H54 (cell line): ENCODE measurements at places on chromosomes 12 and 14.

DNA sequence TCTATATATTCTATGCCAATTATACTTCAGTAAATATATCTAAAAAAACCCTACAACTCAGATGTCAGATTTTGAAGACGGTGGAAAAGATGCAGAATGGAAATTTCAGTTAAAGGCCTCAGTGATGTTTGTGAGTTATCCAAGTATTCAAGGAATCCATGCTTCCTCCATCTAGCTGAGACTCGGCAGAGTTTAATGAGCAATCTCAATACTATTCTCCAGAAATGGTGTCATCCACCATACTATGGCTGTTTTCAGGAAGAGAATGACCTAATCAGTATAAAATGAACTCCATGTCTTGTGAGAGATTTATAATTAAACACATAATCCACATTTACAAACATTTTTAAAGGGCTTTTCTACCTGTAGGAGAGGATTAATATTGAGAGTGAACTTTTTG lies 66.0 kb downstream of the KLHL28 start:
- DNase-seq = peak; percentile 29

DNA sequence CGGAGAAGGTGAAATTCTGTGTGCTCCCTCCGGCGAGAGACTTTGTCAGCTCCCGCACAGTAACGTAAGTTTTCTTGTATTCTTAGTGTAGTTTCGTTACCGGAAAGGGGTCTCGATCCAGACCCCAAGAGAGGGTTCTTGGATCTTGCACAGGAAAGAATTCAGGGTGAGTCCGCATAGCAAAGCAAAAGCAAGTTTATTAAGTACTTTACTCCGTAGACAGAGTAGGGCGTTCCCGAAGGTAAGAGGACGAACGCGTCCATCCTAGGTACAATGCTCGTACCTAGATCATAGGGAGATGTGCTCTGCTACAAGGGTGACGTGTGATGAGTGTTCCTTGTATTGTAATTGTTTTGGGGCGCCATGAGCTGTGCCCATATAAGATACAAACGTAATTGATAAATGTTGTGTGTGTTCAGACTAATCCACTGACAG lies 293 bp downstream of the IFI27L1 start:
- DNase-seq = no peak

- no peak for DNase-seq
Observed at GRCh38 chr14:81562818-81563217, 29.2 kb upstream of the SEL1L start.

DNA sequence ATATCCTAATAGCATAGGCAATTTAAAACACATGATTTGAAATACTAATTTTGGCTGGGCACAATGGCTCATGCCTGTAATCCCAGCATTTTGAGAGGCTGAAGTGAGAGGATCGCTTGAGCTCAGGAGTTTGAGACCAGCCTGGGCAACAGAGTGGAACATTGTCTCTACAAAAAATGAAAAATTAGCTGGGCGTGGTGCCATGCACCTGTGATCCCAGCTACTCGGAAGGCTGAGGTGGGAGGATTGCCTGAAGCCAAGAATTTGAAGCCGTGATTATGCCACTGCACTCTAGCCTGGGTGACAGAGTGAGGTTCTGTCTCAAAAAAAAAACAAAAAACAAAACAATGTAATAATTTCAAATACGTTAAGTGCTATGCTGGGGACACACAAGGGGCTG lies 83.3 kb downstream of the SSPN start:
- no peak for DNase-seq

DNA sequence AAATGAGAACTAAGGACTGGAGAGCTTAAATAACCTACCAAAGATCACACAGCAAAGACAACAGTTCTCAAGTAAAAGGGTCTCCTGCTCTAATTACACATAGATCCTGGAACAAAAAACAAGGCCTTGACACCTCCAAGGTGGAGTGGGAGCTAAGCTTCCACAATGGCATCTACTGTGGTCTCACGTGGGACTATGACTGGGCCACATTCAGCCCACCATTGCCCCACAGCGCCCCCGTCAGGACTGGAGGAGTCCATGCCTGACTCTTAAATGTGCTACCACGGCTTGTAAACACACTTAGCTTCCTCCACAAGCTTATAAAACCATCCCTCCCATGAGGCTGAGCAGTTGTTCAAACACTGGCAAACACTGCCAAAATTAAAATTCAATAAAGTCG lies 88.5 kb downstream of the GCH1 start:
- DNase-seq = peak; percentile 13

GRCh38 chr12:16389594-16389993 lies 42.1 kb downstream of the MGST1 start:
- peak; percentile 2 for DNase-seq

DNA sequence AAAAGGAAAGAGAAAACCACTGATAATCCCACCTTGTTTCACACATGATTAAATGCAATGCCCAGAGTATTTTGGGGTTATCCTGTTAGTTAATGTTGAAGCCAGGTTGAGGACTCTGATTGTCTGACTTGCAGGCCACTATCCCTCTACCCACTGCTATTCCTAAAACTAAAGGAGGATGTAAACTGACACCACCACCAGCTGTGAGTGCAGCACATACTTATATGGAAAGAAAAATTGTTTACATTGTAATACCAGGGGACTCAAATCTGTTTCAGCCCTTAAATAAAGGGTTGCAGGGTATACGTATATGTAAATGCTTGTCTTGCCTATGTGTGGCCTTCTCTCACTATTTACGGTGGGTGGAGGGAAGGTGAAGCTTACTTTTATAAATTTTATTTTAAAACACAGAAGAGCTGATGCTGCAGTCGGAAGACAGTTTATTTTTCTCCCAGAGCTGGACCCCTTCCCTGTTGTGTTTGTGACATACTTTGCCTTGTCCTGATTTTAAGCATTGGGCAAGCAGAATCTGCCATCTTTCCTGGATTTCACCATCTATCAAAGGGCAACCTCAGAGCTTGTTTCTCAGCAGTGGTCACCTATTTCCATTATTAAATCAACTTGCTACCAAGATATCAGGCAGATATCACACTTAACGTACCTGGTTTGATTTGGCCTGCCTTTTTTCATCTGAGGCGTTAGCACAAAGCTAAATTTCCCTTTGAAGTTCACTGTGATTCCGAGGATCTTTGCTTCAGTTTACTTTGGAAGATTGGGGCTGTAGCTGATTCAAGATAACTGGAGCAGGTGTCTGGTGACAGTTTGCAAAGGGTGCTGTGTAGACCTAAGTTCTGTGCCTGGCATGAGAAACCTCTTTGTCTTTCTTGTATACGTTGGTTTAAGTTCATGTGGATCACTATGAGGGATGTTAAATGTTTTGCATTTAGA lies 25.2 kb downstream of the DAAM1 start:
- DNase-seq = no peak

DNA sequence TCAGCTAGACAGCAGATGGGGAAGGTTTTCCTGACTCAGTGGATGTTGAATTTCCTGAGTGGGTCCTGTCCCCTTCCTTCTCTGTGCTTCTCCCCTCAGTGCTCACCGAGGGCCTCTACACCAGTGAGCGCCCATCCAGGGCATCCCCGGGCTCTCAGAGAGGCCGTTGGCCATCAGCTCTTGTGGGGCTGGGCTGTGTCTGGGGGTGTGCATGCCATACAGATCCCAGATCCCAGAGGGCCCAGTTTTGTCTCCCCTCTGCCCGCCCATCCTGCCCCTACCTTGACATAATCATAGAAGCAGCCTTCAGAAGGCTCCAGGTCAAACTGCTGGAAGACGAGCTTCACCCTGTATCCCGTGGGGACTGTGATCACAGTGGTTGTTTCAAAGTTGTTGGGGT lies 1.1 kb downstream of the C1R start:
- no peak for DNase-seq

DNA sequence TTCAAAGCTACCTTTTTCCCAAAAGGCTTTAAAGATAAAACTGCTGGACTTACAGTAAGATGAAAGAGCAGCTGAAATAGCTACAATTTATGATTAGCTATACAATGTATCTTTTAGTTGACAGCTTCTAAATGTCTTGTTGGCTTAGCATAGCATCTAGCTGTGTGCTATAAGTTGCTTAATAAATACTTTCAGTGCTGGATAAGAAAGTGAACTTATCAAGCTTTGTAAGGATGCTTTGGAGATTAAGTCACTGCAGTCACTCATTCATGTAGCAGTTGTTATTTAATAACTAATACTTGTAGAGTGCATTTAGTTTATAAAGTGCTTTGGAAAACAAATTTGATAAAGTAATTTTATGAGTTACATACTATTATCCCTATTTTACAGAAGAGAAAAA lies 14.6 kb downstream of the CFAP54 start:
- no peak for DNase-seq

DNA sequence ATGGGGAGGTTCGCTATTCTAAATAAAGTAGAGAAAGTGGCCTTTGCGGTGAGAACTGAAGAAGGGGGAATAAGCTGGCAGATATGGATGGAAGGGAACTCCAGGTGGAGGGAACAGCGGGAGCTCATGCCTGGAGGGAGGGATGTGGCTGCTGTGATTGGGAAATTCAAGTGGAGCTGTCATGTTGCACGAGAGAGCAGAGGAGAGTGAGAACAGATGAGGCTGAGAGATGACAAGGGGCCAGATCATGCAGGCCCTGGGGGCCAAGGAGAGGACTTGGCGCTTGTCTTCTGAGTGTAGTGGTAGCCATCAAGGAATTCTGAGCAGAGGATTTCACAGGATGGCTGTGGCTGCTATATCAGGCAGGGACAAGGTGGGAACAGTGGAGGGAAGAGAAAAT lies 35.0 kb downstream of the TGFB3 start:
- DNase-seq = no peak

- DNase-seq = no peak
Observed at GRCh38 chr12:53482626-53483168, 16.6 kb downstream of the MAP3K12 start.

- DNase-seq = no peak
Observed at GRCh38 chr14:55950135-55950534, 168.1 kb upstream of the PELI2 start.

GRCh38 chr12:106415134-106415533 lies 57.6 kb downstream of the POLR3B start:
- peak; percentile 7 for DNase-seq

GRCh38 chr12:119176267-119177055 lies 2.3 kb upstream of the HSPB8 start:
- peak; percentile 76 for DNase-seq
